ENCODE measurements at places on chromosomes 6 and 20.
A peak's percentile ranks its signal among the peaks of the same experiment; 100 is the strongest.

DNA sequence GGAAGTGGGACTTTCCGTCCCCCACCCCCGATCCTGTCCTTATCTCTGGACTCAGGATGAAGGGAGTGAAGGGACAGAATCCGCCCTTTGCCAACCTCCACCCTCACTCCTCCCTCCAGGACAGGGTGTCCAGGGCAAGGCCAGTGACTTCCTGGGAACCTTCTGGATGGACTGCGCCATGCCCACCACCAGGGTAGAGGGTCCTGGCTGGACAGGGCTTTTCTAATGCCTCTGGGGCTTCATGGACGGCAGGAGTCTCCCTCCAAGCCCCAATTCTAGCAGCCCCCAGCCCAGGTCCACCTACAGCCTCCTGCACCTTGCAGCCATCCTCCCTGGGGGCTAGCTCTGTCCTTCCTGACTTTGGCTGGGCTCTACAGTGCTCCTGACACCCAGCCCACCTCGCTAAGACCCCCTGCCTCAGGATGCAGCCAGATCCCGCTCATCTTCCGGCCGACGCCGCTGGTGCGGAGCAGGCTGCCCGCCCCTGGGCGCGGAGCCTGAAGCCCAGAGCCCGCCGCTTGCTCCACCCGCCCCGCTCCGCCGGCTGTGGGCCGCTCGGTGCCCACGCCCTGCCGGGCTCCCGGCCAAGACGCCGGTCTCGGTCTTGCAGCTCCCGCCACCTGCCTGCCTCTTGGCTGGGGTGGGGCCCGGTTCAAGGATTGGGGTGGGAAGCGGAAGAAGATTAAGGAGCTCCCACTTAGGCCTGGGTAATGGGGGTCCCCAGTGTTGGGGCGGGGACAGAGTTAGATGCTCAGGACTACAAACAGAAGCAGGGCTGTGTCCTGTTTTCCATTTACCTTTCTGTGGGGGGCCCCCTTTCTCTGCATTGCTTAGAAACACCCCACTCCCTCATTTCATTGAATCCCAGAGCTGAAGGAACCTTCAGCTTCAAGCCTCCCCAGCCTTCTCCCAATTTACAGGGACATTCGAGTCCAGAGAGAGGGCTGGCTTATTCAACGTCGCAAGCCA, 72.8 kb downstream of the MDGA1 start:
- DNase-seq, result peak; percentile 60

GRCh38 chr6:158337332-158337731, 25.1 kb downstream of the TULP4 start:
- no peak for DNase-seq

DNA sequence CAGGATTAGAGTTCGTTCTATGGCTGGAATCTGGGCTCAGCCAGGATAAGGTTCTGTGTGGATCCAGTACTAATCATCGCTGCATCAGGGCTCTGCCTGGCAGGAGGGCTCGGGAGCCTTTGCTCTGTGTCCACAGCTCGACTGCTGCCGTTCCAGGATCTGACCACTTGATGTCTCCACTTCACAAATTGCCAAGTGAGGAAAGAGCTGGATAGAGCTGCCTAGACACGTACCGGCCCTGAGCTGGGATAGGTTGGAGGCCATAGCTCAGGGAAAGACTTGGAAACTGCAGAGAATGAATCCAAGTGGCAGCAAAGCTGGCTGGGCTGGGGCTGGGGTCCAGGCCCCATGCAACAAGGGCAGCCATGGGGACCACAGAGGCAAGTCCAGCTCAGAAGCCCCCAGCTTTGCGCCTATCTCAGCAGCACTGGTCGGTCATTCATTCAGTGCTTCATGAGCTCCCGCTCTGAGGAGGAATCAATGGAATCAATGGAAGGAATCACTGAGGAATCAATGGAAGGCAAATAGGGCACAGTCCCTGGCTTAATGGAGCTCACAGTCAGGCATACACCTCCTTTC, 38.0 kb upstream of the TOP1 start:
- DNase-seq, result peak; percentile 83

DNA sequence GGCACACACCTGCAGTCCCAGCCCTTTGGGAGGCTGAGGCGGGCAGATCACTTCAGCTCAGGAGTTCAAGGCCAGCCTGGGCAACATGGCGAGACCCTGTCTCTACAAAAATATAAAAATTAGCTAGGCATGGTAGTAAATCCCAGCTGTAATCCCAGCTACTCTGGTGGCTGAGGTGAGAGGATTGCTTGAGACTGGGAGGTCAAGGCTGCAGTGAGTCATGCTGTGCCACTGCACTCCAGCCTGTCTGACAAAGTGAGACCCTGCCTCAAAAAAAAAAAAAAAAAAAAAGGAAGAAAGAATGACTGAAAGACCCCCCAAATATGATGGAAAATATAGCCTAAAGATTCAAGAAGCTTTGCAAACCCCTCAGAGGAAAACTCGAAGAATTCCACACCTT, 26.8 kb downstream of the METTL24 start:
- DNase-seq, result no peak

GRCh38 chr6:124796464-124796970, 165.7 kb upstream of the RNF217 start:
- DNase-seq, result no peak

GRCh38 chr6:40479706-40480105, 107.5 kb downstream of the LRFN2 start:
- DNase-seq, result no peak

DNA sequence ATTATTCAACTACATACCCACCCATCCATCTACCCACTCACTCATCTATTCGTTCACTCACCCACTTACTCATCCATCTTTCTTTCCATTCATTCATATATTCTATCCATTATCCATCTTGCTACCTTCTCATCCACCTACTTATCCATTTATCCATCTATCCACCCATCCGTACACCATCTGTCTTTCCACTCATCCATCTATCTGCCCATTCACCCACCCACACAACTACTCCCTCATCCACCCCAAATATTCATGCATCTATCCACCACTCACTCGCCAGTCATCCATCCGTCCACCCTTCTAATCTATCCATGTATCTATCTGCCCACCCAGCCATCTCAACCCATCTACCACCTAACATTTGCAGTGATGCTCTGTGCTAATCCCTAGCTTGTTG, 13.6 kb upstream of the KCNB1 start:
- no peak for DNase-seq

DNA sequence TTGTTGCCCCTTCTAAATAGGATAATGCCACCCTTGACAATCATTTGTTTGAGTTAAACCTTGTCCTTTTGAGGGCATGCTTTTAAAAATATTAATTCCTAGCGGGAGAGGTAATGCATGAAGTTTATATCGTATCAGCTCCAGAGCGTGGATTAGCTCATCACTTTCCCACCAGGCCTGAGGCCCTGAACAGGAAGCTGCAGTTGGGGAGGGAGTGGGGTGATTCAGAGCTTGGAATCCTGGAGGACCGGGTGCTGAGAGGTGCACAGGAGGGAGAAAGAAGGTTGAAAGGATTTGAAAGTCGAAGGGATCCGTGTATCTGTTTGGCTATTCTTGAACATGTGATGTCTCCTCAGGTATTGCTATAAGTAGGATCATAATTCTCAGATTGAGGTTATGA, 25.0 kb downstream of the ZDHHC14 start:
- peak; percentile 70 for DNase-seq

Measured in ACHN (cell line).